ENCODE measurements at places on chromosomes 13 and 19.

- no peak for DNase-seq
These were observed 2.3 kb upstream of the TMEM91 start for GRCh38 chr19:41373993-41374392.

- DNase-seq: no peak
These were observed 198.7 kb downstream of the DNAJC15 start for GRCh38 chr13:43222086-43222485.

GRCh38 chr13:51624695-51625345 lies 40.6 kb downstream of the WDFY2 start:
- DNase-seq: no peak

GRCh38 chr19:45098521-45099466 lies 5.8 kb downstream of the PPP1R37 start:
- DNase-seq: no peak

GRCh38 chr13:55570371-55570770 lies 1570.3 kb upstream of the PRR20A start:
- DNase-seq: no peak

GRCh38 chr19:43773725-43774102 lies 7.1 kb downstream of the KCNN4 start:
- no peak for DNase-seq

DNA sequence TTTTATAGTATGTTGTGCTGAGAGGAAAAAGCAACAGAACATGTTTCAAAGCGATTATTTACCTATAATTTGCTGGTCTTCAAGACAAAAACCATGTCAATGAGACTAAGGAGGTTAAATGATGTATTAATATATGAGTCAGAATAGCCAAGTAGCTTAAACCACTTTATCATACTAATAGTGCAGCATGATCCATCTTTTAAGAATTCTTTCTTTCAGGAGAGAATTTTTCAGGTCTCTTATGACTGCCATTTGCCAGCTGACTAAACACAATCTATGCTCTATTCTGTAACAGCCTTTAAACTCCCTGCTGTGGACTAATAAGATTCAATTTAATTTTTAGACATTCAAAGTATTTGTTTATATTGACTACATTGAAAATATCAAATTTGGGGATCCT lies 93.7 kb downstream of the TRPC4 start:
- no peak for DNase-seq

DNA sequence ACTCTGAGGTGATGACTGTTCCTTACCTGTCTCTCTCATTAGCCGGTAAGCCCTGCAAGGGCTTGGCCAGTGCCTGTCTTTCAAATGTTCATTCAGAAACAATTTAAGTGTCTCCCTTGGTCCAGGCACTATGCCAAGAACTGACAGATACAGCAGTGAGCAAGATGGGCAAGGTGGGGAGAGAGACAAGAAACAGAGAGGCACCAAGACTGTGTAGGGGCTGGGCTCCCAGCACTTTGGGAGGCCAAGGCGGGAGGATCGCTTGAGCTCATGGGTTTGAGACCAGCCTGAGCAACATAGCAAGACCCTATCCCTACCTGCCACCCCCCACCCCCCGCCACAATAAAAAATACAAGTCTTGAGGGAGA lies 1.3 kb upstream of the CCNE1 start:
- no peak for DNase-seq

GRCh38 chr13:50226515-50227155 lies 211.4 kb downstream of the KCNRG start:
- no peak for DNase-seq

GRCh38 chr13:26605845-26606244 lies 48.4 kb downstream of the WASF3 start:
- DNase-seq: no peak

GRCh38 chr13:78133511-78133910 lies 214.9 kb upstream of the EDNRB start:
- DNase-seq: no peak

DNA sequence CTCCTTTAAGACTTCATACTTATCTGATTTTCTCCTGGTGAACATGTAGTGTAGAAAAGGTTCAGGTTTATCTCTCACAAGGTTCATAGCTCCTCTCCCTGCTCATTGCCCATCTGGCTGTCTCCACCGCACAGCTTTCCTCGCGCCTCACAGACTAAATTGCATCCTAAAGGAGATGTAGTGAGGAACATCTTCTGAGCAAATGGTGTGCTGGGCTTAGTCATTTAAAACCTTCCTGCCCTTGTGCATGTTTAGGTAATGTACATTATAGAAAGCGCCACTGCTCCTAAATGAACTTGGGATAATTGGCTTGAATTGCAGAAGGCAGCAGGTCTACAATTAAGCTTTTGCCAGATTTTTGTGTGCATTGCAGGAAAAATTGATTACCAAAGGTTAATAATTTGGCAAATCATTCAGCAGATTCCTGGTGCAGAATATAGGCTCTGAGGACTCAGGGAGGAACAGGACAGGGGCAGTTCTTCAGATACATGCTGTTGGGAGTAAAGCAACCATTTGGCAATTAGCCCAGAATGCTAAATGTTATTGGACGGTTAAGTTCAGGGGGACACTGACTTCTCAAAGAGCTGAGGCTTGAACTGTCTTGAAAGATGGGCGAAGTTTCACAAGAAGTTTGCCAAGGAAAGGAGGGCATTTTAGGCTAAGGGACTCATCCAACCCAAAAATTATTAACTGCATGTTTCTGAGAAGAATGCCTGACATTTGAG lies 108.4 kb upstream of the CLDN10 start:
- no peak for DNase-seq

DNA sequence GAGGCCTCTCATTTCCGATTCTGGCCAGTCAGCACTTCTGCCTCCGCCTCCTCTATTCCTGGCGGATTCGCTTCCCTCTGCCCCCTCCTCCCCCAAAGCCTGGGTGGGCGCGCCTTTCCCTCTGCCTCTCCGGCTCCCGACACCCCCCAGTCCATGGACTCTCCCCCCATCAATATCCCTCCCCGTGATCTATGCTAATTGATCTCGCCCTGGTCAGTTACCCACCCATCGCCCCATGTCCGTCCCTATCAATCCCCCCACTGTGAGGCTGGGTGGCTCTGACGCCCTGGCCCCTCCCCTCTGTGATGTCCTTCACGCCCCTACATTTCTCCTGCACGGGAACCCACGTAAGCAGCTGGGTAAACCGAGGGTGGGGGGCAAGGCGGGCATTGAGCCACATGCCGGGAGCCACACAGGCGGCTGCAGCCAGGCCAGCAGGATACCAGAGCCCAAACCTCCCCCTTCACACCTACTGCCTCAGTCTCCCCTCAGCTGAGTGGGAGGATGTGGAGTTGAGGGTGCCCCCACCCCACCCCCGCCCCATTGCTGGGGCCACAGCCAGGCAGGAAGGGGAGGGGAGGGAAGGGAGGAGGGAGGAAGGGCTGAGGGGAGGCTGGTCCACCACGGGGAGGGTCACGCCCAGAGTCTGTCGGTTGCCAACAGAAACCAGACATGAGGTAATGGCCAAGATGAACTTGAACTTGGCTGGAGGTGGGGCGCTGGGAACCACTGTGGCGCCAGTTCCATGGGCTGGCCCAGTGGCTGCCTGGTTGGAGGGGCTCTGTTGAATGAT lies 21.0 kb downstream of the SMIM24 start:
- DNase-seq: no peak

GRCh38 chr13:84137292-84137691 lies 255.0 kb upstream of the SLITRK1 start:
- DNase-seq: no peak

DNA sequence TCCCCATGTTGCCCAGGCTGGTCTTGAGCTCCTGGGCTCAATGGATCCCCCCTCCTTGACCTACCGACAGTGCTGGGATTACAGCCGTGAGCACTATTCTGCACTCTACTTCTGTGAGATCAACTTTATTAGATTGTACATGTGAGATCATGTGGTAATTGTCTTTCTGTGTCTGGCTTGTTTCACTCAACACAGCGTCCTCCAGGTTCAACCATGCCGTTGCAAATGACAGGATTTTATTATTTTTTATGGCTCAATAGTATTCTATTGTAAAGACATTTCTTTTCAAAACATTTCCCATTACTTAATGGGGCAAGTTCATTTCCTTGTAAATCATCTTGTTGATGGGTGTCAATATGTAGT lies 1.5 kb upstream of the OBI1 start:
- no peak for DNase-seq

DNA sequence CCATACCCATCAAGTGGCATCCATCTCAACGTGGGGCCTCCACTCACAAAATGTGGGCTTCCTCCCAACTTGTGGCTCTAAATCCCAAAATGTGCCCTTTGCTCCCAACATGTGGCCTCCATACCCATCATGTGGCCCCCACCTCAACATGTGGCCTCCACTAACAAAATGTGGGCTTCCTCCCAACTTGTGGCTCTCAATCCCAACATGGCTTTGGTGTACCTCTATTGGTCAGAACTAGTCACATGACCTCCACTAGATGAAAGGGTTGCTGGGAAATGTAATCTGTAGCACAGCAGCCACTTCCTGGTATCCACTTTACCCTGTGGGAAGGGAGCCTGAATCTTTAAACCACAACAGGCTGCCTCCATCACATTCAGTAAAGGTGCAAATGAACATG lies 10.1 kb upstream of the ACER1 start:
- no peak for DNase-seq

DNA sequence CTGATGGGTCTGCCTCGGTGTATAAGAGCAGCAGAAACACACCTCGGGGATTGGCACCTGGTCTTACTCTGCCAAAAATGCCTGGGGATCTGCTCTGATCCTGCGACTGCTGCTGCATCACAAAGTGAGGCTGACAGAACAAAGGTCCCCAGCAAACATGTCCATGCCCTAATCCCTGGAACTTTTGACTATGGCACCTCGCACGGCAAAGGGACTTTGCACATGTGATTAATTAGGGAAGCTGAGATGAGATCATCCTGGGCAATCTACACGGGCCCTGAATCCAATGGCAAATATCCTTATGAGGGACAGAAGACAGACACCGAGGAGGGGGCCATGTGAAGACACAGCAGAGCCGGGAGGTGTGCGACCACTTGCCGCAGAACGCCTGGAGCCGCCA lies 8.5 kb downstream of the GGACT start:
- DNase-seq: no peak

DNA sequence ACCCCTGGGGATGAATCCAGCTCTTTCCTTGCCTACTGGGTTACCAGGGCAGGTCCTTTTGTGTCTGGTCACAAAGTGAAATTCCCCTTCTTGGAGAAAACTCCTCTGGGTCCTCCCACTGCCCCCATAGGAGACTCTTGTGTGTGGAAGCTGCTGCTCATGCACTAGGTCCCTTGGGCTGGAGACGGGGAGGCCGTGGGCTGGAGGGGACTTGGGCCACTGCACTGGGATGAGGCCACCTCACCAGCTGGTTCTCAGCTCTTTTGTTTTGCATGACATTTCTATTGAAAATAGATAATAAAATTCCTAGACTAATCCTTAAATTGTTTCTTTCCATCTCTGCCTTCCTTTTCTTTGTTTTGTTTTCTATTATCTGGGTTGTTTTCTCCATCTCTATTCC lies 62.4 kb downstream of the TEX29 start:
- DNase-seq: no peak

DNA sequence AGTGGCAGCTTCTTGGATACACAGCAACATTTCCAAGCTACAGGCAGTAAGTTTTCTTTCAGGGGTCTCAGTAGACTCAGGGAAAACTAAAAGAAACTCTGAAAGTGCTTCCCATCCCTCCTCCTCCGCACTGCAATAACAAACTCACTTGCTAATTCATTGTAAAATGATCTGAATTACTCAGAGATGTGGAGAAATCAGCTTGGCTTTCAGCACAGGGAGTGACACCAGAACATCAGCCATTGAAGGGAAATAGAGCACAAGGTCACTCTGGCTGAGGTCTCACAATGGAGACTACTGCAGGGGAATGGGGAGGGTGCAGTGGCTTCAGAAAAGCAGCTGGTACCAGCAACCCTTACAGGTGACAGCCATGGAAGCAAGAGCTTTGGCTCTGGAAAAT lies 137.3 kb upstream of the SERP2 start:
- DNase-seq: no peak

- no peak for DNase-seq
These were observed 49.0 kb downstream of the BRD4 start for GRCh38 chr19:15283141-15283883.

- no peak for DNase-seq
These were observed 14.9 kb downstream of the ZIC5 start for GRCh38 chr13:99956473-99957349.

GRCh38 chr13:66689037-66689619 lies 541.0 kb downstream of the PCDH9 start:
- DNase-seq: no peak

DNA sequence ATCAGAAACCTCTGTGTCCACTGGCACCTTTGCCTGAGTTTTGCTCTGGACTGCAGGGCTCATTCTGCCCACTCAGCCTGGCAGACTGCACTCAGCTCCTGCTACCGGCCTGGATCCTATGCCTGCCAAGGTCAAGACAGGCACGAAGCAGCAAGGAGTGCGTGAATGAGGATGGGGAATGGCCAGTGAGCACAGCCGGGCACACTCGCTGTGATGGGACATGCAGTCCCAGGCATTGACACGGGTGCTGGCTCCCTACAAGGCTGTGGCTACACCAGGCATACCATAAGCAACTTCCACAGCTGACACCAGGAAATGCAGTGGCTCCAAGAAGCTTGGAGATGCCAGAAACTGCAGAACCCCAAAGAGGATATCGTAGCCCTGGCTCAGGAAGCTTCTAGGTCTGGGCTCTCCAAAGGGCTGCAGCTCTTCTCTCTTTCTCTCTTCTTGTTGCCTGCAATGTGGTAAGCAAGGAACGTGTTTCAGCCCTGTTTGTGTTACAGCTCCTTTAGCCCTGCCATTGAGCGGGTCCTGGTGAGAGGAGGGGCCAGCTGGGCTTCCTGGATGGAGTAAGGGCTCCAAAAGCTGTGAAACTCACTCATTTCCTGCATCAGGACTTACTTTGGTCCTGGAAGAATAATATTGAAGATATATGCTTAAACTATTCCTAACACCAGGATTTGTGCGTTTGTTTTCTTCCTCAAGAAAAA lies 832.6 kb upstream of the SLITRK5 start:
- DNase-seq: no peak

DNA sequence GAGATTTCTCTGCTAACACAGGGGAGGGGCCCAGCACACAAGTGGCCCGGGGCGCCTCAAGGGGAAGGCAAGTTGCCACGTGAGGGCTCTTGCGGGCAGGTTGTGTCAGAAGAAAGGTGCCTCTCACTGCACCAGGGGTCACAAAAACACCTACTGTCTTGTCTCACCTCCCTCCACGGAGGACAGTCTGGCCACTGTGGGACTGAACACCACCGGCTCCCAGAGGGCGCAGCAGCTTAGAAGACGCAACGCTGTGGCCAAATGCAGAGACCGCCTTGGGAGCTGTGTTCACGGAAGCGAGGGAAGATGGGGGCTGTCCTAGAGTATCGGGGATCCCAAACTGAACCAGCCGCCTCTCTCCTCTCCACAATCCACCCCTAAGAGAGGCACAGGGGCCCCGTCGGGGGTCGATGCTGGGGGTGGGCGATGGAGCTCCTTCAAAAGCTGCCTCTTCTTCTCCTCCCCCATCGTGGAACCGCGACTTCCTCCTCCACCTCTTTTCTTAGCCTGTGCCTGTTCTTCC lies 177.5 kb downstream of the FOXO1 start:
- no peak for DNase-seq
